ENCODE measurements at places on chromosomes 3 and 15.

DNA sequence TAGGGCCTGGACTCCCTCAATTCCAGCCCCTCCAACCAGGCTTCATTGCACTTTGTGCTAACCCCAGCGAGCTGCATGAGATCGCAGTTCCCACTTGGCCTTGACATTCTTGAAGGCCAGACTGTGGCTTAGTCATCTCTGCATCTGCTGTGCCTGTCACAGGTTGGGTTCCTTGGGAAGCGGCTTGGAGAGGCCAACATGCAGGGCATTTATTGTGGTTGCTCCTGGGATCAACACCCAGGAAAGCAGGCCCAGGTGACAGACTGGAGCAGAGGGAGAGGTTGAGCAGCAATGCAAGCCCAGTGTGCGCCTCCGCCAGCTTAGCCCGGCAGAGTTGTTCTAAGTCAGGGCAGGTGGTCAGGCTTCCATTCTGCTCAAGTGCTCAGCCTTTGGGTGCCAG, 10.5 kb downstream of the ABCF3 start:
- DNase-seq = no peak

- no peak for DNase-seq
These were observed 34.3 kb upstream of the MANF start for GRCh38 chr3:51350751-51351150.

GRCh38 chr15:39961051-39961450, 27.1 kb downstream of the EIF2AK4 start:
- DNase-seq = no peak

DNA sequence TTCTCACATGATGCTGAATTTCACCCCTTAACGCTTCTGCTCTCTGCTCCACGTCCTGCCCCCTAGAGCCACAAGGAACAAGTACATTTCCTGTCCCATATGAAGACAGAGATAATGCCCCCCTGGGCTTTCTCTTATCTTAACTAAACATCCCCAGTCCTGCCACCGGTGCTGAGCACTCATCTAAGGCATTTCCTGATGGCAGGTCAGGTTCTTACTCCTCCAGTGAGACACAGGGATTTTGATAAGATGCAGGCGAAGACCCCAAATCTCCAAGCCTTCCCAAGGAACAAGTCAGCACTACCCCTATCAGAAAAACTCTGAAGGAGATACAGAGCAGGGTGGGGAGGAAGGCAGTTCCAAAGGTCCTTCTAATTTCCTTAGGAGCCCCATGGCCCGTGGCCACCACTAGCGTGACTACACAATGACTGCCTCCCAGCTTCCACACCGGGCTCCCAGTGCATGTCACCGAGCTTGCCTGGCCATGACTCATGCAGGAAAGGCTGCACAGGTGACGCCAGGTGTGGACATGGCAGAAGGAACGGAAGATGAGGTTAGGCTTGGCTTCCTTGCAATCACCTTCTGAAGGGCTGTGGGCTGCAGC, 152.9 kb downstream of the XXYLT1 start:
- DNase-seq = no peak

DNA sequence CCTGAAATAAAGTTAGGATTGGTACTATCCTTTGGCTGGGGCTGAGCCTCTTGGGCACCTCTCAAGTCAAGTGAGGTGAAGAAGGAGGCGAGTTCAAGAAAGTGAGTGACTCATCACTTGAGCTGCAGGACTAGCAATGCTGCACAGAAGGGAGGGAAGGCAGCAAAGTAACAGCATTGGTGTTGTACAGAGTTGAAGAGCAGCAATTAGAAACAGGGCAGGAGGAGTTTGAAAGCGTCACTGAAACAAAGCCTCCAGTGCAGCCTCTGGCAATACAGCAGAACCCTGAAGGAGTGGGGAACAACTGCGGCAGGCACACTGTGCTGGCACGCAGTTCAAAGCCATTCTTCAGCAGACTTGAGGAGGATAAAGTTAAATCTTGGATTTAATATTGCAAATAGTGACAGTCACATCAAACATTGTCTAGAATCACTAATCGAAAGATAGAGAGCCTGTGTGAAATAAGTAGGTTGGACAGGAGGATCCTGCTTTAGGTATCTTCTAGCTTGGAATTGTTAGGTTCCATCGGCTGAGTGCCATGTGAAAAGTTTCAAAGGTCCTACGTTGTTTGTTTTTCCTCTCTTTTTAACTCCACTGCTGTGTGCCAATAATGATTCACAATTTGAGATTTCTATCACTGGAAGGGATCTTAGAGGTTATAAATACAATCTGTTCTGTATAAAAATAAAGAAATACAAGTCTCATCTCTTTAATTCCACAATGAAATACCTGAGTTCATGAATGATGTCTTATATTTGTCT, 479.8 kb downstream of the NAALADL2 start:
- no peak for DNase-seq

DNA sequence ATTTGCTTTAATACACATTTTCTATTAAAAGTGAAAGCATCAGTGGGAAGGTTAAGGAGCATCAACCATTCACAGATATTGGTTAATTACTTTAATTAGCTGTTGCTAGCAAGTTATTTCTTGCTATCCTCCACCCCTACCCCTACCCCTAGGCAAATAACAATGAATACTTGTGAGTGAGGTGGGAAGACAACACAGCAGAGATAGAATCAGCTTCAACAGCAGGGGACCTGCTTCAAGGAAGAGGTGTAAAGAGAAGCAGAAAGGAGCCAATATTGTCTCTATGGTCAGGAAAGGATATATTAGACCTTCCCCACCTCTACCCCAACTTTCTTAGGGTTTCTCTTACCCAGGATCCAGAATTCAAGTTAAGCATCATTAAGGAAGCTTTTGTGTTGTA, 149.4 kb downstream of the SNRK start:
- no peak for DNase-seq

- no peak for DNase-seq
These were observed 75.4 kb upstream of the RGMA start for GRCh38 chr15:93164409-93164808.
